ENCODE measurements at places on chromosomes 12 and 14. TPM values are rescaled to one million over a fixed set of nuclear protein-coding genes. Genes with fewer than 3 reads are reported as not detected.

TARBP2 gene
- 54.1 TPM for total RNA-seq

C3AR1 gene
- not detected for total RNA-seq

LTBR gene
- 147 TPM for total RNA-seq

PPP1R3E gene
- total RNA-seq, result 4.3 TPM

SPATS2 gene
- 13.7 TPM for total RNA-seq

P2RX2 gene
- total RNA-seq, result not detected

SPIC gene
- total RNA-seq, result not detected

RPS6KA5 gene
- under 0.01 TPM for total RNA-seq

GRCh38 chr14:69260861-69261564, 1.1 kb downstream of the GALNT16 start:
- DNase-seq, result peak; percentile 25

- no peak for DNase-seq
Observed at GRCh38 chr12:116213014-116213413, 64.5 kb downstream of the MED13L start.

- DNase-seq, result no peak
Observed at GRCh38 chr12:68882251-68882964, 50.6 kb downstream of the CPM start.

DNA sequence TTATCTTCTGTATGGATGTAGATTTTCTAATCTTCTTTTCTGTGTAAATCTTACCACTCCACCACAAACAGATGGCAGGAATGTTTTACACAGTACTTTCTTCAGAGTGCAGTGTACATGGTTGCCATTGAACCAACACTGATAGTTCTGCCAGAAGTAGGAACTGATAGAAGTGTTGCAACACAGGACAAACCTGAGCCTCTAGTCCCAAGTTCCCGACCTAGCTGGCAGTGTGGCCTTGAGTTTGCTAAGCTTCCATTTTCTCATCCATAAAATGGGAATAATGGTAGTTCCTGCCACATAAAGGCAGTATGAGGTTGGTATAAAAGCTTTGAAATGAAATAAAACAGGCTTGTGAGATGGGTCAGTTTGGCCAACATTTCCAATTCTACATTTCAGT, 50.8 kb upstream of the SAV1 start:
- no peak for DNase-seq

DNA sequence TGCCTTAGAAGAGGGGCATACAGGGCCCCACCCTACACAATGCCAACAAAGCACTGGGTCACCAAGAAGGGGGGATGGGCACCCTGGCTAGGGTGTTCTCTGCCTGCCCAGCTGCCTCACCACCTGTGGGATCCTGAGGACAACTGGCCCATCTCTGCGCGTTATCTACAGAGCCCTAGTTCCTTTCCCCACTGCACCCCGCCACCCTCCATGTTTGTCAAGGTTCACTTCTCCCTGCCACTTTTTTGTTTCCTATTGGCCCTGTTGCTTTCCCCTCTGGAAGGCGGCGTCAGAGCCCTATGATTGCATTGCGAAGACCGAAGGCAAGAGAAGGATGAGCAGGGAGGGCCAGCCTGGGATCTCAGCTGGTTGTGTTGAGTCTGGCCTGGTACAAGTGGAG, 1.6 kb downstream of the SLC48A1 start:
- no peak for DNase-seq

DNA sequence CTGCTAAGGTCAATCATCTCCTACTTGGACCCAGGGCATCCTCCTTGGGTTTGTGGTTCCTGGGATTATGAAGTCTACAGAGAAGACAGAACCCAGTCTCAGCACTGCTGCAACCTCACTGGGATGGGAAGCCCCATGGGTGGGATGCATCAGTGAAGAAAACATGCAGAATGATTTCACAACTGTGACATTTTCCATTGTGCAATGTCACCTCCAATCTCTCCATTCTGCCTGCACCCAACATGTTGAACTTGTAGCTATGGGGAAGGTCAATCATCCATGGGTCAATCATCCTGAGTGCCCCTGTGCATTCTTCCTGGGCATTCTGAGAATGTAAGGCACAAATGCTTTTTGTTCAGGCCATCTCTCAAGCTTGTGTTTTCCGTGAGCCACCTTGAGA, 1004.4 kb upstream of the TMEM132C start:
- DNase-seq, result no peak

- DNase-seq, result no peak
Observed at GRCh38 chr12:110067531-110067930, 19.2 kb upstream of the C12orf76 start.

DNA sequence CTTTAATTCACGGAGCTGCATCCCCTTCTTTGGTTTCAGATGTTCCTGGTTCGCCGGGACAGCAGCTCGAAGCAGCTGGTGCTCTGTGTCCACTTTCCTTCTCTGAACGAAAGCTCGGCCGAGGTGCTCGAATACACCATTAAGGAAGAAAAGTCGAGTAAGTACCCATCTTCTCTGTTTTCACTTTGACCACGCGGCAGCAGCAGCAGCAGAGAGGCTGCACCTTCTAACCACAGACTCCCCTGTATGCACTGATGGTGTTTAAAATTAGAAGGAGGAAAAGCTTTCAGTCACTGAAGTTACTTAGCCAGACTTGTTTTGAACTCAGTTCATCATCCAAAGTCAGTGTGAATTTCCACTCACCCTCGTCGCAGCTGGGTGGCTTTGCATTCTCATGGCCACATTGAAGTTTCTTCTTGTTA, 63.8 kb downstream of the RIN3 start:
- no peak for DNase-seq

GRCh38 chr12:53103860-53104305, 597 bp downstream of the SOAT2 start:
- no peak for DNase-seq

GRCh38 chr12:1977109-1977508, 27.1 kb downstream of the DCP1B start:
- DNase-seq, result no peak

DNA sequence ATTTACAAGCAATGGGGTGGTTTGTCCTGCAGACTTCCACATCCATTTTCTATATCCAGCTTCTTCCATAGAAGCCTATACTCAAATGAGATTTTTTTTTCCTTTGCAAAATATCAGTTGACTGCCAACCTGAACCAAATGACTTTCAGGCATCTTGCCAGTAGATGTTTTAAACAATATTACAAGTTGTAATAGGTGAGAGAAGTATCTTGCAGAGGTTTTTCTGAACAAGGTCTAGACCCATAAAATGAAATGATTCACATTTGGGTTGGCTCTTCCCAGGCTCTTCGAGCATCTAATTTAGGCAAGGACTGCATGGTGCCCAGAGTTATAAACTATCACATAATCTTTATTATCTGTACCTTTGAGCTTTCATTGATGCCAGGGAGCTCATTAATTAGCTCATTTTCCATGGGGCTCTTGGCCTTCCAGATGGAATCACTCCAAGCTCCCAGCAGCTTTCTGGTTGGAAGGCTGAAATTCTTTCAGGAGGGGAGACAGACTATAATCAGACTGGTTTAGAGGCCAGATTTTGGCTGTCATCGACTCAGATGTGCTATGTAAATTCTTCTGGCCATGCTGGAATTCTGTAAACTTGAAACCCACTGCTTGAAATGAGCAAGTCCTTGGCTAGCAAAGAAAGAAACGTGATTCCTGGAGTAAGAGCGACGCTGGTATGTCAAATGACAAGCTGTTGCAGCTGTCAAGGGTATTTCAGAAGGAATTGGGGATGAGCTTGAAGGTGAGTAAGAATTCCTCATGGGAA, 32.2 kb upstream of the DICER1 start:
- no peak for DNase-seq

GRCh38 chr14:63656194-63656593, 14.5 kb upstream of the WDR89 start:
- no peak for DNase-seq

DNA sequence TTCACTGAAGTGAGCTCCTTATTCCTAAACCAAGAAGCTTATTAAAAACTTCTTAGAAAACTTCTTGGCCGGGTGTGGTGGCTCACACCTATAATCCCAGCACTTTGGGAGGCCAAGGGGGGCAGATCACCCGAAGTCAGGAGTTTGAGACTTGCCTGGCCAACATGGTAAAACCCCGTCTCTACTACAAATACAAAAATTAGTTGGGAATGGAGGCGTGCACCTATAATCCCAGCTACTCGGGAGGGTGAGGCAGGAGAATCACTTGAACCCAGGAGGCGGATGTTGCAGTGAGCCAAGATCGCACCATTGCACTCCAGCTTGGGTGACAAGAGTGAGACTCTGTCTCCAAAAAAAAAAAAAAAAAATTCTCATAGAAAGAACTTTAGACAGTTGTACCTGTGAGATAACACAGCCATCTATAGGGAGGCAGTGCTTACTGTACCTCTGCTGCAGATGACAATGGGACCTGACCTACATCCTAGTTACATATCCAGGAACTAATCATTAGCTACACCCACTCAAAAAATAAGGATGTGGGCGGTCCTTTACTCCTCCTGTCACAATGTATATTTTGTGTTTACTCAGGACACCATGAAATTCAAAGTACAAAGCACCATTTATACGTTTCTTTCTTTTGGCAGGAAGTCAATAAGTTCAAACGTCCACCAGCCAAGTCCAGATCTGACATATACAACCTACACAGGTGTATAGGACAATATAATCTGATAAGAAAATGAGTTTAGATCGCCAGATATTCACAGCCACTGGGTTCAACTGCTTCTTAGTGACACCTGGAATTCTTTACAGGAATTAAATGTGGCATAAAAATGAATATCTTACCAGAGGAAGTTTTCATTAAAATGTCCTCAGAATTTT, 14.9 kb downstream of the STXBP6 start:
- DNase-seq, result no peak

- no peak for DNase-seq
Observed at GRCh38 chr12:102394200-102394599, 86.2 kb downstream of the IGF1 start.

DNA sequence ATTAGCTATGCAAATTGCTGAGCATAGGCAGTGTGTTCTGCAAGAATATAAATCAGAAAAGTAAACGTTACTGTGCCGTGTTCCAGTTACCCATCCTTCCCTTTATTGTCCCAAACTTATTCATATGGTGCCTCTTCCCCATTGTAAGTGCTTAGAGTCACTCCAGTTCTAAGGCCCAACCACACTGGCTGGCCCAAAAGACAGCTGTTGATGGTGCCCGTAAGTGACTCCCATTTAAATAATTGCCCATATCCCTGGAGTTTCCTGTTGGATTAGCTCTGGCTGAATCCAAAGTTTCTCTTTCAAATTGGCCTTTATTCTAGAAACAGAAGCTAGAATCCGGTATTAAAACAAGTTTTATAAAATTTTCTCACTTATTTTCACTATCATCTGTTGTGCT, 400.1 kb upstream of the DDHD1 start:
- DNase-seq, result no peak

DNA sequence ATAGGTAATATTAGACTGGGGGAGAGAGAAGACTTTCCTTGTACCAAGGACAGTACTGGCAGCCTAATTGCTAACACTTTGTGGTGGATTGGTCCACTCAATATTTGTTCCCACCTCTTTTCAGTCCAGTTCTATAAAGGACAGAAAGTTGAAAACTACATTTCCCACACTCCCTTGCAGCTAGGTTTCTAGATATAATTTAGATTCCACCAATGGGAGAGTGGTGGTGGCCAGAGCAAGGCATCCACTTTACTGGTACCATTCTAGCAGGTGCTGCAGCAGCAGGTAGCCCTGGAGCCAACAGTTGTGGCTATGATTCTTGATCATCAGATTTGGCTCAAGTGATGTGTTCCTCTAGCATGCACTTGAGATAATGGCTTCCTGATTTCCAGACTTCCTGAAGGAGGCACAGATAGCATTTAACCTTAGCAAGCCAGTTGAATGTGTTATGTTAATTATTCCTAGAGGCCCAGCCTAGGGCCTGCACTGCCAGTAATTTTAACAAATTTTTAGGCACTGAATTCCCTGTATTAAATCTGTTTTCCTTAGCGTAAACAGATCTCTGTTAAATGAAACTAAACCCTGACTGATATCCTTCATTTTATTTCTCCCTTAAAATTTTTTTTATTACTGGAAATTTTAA, 24.4 kb downstream of the SLC38A1 start:
- DNase-seq, result no peak

DNA sequence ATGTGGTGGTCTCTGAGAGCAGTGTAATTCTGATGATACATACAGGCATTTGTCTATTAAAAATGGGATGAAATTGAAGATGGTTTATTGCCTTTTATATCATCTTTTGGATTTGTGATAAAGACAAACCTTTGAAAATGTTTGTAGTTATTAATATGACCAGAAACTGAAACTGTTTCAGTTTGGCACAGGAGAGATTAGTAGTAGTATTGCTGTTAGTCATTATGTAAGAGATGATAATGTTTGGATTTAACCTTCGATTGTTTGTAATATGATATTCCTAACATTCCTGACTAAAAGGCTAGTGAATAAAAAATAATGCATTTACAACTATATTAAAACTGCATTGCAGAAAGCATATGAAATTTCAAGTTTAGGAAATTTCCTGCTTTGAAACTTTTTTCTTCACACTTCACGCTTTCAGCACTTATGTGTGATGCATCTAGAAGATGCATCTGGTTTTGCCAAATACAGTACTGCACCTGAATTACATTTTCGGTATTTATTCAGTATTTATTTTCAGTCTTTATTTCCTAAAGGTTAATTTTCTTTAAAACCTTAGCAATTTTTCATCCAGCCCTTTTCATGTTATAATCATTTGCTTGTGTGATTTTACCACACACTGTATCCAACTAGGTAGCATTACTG, 25.5 kb downstream of the ADIPOR2 start:
- DNase-seq, result peak; percentile 10

DNA sequence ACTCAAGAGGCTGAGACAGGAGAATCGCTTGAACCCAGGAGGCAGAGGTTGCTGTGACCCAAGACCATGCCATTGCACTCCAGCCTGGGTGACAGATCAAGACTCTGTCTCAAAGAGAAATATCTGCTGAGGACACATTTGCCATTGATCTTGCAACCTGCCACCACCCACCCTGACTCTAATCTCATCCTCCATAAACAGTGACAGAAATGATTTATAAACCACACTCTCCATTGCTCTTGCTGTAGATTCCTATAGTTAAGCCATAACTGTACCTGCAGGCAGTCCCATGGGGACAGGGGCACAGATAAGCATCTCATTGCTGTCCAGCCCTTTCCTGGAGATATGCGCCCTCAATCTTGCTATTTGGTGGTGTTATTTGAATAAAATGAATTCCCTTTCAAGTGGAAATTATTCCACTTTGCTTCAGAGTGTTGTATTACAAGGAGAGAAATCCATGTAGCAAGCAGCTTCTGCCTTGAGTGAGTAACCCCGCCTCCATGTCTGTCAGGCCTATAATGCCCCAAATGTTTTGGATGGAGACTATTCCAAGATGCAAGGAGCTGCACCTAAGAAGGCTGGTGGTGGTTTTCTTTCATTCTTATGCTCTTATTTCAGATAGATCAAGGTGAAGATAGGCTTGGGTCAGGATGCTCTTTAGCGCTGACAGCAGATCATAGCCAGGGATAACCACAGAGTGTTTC, 3.0 kb upstream of the ZDHHC22 start:
- no peak for DNase-seq

DNA sequence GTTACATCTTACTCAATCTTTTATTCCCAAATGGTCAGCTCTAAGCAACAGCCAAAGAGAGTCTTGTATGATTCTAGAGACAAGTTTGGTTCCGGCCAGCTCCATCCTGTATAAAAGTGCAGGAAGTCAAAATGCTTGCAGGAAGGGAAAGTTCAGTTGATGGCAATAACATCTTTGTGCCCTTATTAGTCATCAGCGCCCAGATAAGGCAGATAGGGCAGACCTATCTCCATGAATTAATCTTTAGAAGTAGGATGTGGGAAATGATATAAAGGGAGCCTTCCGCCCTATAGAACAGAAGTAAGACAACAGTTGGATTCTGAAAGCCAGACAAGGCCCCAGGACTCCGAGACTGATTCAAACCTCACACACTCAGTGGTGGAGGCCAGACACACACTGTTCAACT, 6.4 kb downstream of the GNS start:
- DNase-seq, result no peak

GRCh38 chr12:57176846-57177245, 29.4 kb upstream of the LRP1-AS start:
- peak; percentile 81 for DNase-seq
